Esophagus mucosa (tissue), 1 donor: ENCODE measurements at places on chromosomes 1 and 21.

- ATAC-seq = no peak
These were observed 196.1 kb upstream of the VAMP3 start for GRCh38 chr1:7575041-7575400.

DNA sequence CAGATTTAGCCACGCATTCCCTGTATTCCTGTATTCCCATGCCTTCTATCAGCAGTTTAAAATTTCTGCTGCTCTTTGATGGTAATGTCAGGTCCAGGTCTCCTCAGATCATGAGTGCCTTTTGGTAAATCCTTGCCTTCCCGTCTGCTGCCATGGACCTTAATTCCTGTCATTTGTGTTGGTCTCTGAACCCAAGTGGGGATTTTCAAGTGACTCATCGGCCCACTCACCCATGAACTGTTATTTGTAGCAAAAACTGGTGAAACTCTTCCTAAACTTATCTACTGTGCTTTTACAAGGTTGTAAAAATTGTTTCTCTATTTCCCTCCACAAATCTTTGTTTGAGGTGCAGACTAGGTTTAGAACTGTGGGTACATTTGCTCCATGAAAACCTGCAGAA is 47.4 kb downstream of the ACTN2 start:
- no peak for ATAC-seq

GRCh38 chr1:75630004-75630594 is 19.2 kb upstream of the SLC44A5 start:
- ATAC-seq = no peak

- peak; percentile 59 for ATAC-seq
These were observed 61.9 kb downstream of the TIAM1 start for GRCh38 chr21:31282095-31282709.

- peak; percentile 68 for ATAC-seq
These were observed 12.0 kb upstream of the KCNH1 start for GRCh38 chr1:211145944-211146343.

GRCh38 chr1:204126956-204127355 is 24.9 kb downstream of the ETNK2 start:
- no peak for ATAC-seq

DNA sequence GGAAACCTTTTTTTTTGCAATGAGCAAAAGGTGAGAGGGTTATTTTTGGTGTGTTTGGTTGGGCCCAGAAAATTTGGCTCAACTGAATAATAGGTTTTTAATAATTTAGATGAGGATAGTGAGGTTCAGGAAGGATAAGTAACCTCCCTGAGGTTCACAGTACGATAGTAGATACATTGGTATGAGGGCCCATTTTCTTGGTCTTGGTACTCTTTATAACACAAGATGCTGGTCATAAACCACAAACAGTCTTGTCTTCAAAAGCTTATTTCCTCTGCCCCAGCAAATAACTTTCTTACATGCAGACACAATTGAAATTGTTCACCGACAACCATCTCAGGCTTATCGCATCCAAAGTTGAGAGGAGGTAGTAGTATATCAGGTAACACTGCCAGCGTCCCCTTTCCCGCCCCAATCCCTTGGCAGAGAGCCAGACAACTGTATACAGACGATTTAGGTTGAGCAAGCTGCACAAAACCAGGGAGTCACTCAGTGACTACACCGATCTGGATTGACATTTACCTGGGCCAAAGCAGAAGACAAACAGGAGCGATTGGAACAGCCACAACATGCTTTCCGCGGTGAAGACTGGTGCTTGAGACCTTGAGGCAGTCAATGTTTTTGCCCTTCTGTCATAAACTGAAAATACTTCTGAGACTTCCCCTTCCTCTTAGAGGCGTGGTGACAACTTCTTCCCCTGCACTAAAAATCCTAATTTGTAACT is at the start of gene SLAMF6:
Gene SLAMF6 (minus strand): TSS at position 634 of the 724 bp plus-strand sequence. CDS start 63 bp downstream, at position 571.
- ATAC-seq = peak; percentile 11

DNA sequence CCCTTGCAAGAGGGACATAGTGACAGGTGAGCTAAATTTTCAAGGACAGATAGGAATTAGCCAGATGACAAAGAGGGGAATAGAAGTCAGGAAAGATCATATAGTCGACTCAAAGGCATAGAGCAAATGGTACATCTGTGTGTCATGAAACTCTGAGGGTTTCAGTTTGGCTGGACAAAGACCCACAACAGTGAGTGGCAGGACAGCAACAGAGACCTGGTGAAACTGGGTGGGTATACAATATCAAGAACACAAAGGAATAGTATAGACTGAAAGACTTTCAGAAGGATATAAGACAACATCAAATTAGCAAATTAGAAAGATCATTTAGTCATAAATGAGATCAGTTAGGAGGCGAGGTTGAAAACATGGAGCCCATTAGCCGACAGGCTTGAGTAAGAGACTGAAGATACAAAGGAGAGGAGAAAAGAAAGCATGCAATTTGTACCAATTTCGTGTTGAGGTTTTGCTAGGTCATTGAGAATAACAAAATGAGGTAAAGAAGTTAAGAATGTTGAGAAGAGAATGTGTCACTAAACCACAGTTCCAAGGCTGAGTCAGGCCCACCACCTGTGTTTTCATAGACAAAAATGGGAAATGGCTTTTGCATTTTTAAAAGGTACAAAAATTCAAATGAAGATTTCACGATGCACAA is 213.8 kb downstream of the HHIPL2 start:
- no peak for ATAC-seq

DNA sequence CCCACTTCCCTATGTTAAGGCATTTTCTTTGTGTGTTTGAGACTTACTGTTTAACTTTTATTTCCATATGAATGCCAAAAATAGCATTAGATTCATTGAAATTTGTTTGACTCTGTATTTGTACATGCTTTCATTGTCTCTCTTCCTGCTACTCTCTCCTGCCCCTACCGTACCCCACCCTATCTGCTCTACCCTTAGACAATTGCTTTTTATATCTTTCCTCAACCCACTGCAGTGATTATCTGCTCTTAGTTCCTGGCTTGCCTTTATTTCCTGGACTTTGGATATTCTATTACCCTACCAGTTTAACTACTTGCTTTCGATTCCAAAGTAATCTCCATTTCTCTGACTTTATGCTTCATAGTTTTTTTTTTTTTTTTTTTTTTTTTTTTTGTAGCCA is 10.5 kb downstream of the RAVER2 start:
- no peak for ATAC-seq

GRCh38 chr1:110309767-110310166 is 29.4 kb upstream of the RBM15 start:
- ATAC-seq = no peak

DNA sequence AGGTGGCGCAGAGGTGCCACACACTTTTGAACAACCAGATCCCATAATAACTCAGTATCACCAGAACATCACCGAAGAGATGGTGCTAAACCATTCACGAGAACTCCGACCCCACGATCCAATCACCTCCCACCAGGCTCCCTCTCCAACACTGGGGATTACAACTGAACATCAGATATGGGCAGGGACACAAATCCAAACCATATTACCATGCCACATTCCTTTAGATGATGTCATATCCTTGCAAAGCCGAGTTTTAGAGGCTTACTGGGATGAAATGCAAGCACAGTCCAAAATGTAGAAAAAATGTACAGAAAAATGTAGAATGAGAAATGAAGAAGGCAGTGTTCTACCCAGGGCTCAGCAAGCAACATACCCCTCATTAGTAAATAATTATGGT is 64.7 kb downstream of the SGIP1 start:
- no peak for ATAC-seq

- ATAC-seq = no peak
These were observed 75.3 kb downstream of the FOXJ3 start for GRCh38 chr1:42259739-42260064.

GRCh38 chr1:186531561-186532165 is 70.7 kb upstream of the PDC start:
- ATAC-seq = no peak

GRCh38 chr1:186465946-186466345 is 5.0 kb upstream of the PDC start:
- no peak for ATAC-seq

DNA sequence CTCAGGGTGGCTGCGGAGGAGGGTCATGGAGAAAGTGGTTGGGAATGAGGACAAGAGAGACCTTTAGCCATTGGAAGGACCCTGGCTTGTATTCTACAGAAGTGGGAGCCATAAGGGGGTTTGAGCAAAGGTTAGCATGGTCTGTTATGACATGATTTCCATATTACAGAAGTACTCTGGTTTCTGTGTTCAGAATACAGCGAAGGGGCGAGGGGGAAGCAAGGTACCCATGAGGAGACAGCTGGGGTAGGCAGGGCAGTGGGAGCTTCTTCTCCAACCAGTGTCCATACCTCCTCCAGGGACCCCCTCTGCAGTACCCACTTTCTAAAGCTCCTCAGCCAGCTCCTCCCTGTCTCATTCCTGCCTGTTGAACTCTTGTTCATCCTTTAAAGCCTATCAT is 21.9 kb upstream of the KCNE1 start:
- no peak for ATAC-seq

DNA sequence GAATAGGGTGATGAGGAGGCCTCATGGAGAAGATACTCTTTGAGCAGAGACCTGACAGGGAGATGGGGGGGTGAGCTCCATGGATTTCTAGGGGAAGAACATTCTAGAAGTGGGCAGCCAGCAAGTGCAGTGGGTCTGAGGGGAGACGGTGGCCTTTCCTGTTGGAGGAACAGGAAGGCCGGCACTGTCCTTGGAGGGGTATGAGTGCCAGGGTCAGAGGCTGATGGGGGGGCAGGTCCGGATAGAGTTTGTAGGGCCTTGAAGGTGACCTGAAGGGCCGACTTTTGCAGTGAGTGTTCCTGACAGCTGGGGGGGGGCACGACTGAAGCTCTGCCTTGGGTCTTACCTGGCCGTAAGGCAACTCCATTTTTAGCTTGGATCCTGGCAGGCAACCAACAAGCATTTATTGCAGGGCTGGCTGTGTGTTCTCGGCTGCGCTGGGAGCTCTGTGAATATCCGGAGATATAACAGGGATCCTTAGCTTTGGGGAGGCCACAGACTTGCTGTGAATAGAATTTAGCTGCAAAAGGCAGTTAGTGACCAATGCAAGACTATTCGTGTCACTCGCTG is 130.6 kb downstream of the MRPS6 start:
- ATAC-seq = no peak

GRCh38 chr1:208225954-208226937 is 17.9 kb downstream of the PLXNA2 start:
- no peak for ATAC-seq

- peak; percentile 58 for ATAC-seq
These were observed 148.4 kb downstream of the CD247 start for GRCh38 chr1:167369933-167370332.

DNA sequence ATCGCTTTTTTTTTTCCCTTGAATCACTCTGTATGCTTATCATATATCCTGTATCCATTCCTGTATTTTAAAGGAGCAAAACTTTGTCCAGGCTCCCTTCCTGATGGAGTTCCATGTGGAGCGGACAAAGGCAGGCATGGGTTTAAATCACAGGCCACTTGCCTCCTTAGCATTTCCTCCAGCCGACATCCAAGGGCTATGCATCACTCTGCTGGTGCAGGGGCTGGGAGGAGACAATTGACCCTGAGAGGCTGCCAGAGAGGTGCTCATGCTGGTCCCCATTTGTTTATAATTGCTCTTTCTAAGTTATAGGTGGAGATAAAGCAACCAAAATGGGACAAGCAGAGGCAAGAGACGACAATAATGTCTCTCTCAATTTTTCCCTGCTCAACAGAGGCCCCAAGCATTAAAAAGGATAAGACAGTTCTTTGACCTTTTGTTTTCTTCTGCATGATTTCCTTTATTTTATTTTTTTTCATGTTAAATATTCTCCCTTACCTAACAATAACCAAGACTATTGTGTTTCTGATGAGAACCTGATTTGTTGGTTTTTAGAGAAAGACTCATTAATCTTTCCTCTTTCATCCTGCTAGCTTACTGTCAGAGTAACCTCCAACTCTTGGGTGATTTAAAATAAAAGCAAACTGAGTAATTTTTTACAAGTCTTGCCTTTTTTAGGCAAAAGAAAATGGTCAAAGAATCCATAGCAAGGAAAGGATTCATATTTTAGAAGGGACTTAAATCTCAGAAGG is 353.7 kb downstream of the ADGRL2 start:
- ATAC-seq = no peak

GRCh38 chr1:37755951-37756560 is 8.9 kb downstream of the EPHA10 start:
- ATAC-seq = no peak

DNA sequence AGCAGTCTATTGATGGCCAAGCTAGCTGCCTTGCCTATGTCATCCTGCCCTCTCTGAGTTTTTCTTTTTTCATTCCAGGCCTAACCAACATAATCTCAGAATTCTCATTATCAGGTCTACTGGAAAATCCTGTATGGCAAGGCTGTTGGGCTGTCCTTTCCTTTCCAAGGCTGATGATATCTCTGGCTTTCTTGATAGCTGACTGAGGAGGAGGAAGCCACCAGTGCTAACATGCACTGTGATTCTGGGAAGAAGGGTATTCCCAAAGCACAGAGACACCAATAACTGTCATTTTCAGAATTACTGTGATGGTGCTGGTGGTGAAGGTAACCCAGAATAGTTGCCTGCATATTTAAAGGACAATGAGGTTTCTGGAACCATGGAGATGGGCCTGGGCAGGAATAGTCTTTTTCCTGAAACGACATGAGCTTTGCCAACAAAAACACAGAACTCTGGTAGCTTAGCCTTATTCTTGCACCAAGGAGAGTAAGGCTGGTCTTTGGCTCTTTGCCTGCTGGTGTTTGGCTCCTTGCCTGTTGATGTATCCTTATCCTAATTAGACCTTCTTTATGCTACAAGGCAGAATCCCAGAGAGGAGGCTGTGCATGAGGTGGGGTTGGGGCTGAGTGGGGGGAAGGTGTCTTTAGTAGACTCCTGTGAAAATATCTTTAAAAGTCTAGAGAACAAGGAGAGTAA is 157.4 kb downstream of the TNFSF18 start:
- no peak for ATAC-seq

- no peak for ATAC-seq
These were observed 47.9 kb downstream of the LAMC1 start for GRCh38 chr1:183070923-183071618.

DNA sequence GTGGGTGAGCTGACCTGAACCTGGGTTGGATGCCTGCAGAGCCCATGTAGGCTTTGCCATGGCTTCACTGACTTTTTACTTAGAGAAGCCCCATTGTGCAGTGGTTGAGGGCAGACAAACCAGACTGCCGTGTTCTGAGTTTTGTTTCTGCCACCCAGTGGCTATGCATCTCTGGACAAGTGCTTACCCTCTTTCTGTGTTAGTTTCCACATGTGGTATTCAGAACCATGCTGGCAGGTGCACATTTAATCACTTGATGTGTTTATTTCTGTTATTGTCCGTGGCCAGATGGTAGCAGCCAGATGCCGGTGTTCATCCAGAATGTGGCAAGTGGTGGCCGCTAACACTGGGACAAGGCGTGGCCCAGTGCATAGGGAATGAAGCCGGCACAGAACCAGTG is 10.3 kb upstream of the PTPN7 start:
- ATAC-seq = no peak

GRCh38 chr1:214281720-214282629 is 1.0 kb downstream of the SMYD2 start:
- peak; percentile 43 for ATAC-seq

DNA sequence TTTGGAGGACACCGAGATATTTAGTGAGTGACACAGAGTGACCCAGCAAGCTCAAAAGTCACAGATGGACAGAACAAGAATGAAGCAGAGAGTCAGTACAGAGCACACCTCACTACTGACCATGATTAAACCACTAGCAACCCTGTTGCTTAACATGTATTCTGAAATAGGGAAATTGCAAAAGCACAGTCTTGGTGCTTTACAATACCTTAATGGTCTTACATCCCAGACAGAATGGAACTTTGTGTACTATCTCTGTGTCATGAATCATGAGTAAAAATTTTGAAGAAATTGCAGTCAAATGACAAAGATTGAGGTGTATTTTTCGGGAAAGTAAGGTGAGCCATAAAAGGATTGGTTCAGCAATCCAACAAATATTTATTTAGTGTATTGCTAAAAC is 2.7 kb upstream of the SAMSN1 start:
- ATAC-seq = no peak
